ENCODE measurements at places on chromosomes 16 and 17. TPM values are rescaled to one million over a fixed set of nuclear protein-coding genes. Genes with fewer than 3 reads are reported as not detected.

The ADAP2 gene
- polyA plus RNA-seq: not detected

The CDH5 gene
- polyA plus RNA-seq: not detected

The KRTAP3-1 gene
- not detected for polyA plus RNA-seq

The HOXB4 gene
- 1.2 TPM for polyA plus RNA-seq
